ENCODE measurements at places on chromosomes 6 and 20.
A peak's percentile ranks its signal among the peaks of the same experiment; 100 is the strongest.

DNA sequence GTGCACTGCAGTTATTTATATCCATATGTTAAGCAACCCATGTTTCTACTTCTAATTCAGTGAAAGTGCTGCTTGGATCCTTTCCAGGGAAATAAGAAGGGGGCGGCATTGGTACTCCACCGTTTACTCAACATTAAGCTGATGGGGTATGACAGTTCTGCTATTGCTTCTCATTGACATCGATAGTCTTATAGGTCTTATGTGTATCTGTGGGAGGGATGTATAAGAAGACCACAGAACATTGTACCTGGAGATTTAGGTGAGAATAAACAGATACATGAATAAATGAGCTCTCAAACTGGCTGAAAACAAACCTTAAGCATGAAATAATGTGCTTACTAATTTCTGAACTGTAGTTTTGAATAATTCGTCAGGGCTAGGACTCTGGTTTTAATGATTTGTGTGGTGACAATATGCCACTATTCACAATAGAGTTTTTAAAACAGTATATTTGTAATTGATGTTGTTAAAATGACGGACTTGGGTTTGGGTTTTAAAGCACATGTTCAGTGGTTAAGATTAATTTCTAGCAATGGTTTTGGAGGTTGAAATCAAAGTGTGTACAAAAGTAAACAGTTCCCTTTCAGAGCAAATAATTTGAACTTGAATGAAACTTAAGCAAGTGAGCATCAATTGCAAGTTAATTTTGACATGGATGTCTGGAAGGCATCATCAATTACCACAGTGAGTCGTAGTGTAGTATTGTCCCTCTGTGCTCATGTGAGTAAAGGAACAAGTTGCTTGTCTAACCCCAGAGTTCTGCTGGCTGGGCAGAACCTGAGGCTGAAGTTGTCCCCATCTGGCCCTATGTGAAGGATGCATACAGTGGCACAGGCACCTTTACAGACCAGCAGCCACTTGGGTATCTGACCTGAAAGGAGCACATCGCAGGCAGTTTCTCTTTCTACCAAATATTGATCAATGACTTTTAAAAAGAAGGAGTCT, 84.7 kb upstream of the SUPT3H start:
- no peaks in the 10 kb centered on the region for H3K4me1 ChIP-seq
- DNase-seq = no peak
- no peak overlapping the region for H3K4me3 ChIP-seq
- H3K27me3 ChIP-seq = no peaks in the 10 kb centered on the region

- peak overlapping the region; percentile 67 for H3K27ac ChIP-seq
- no peaks in the 10 kb centered on the region for H3K27me3 ChIP-seq
- DNase-seq = no peak
Measured at GRCh38 chr6:73263570-73263909, 544 bp upstream of the KHDC1 start.

DNA sequence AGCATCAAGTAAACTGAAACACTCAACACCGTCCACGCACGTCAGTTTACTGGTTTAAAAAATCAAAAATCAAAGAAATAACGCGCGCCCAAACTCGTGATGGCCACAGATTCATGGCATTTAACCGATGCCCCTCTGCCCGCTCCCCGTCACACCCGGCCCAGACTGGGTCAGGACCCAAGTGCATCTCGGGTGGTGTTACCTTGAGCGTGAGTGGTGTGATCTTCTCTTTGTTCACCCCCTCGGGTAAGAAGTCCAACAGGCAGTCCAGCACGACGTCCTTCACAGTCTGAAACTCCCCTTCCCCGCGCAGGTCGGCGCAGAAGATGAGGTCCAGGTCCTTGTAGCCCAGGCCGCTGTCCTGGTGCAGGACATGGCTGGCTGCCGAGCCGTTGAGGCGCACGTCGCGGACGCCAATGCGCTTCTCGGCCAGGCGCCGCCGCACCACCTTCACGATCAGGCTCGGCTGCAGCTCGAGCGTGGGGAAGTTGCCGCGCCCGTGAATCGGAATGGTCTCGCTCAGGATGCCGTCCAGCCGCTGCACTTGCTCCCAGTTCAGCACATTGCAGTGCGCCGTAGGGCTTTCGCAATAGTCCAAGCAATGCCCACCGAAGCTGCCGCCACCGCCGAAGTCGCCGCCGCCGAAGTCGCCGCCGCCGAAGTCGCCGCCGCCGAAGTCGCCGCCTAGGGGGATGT, 945 bp downstream of the TENT5A start:
- H3K27me3 ChIP-seq = no peaks in the 10 kb centered on the region
- peak; percentile 59 for DNase-seq
- no peaks in the 10 kb centered on the region for H3K4me1 ChIP-seq
- H3K4me3 ChIP-seq = peak overlapping the region; percentile 78
- peak overlapping the region; percentile 96 for H3K27ac ChIP-seq

DNA sequence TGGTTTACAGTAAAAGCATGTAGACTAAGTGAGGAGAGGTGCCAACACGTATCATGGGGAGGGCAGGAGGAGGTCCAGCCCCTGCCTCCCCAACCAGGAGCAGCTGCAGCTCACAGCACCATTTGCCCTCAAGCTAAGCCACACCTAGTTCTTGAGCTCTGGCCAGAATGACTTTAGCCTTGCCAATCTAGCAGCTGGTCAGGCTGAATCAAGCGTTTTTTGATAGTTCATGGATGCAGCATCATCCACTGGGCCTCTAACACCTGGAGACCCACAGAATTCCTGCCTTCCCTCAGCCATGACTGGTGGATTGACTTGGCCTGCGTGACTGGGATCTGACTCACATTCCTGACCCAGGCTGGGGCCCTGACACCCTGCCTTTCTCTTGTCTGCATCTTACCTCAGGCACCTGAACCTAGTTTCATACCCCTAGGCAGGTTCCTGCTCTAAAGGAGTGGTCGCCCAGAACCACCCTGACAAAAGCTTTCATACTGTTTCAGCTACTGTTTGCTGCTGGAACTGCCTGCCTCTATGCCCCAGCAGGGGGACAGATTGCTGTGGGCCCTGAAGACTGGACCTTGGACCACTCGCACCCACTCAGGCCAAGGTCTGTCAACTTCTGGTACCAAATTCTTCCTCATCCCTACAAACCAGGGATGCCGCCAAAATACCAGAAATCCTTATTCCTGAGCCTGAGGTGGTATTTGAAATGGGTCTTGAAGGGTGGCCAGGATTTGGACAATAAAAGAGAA, 122.3 kb downstream of the QRSL1 start:
- no peak overlapping the region for H3K4me3 ChIP-seq
- H3K36me3 ChIP-seq = no peaks in the 10 kb centered on the region
- H3K27ac ChIP-seq = no peak overlapping the region
- peak; percentile 16 for DNase-seq

- no peak overlapping the region for H3K4me3 ChIP-seq
- H3K27ac ChIP-seq = no peak overlapping the region
- no peaks in the 10 kb centered on the region for H3K36me3 ChIP-seq
- no peak for DNase-seq
- peaks cover 3% of the 10 kb centered on the region for H3K4me1 ChIP-seq
- H3K27me3 ChIP-seq = no peaks in the 10 kb centered on the region
Measured at GRCh38 chr6:169088762-169089161, 164.9 kb downstream of the THBS2 start.

GRCh38 chr6:583116-583515, 73.8 kb downstream of the HUS1B start:
- H3K4me1 ChIP-seq = no peaks in the 10 kb centered on the region
- H3K27ac ChIP-seq = no peak overlapping the region
- DNase-seq = no peak
- no peak overlapping the region for H3K4me3 ChIP-seq
- no peaks in the 10 kb centered on the region for H3K27me3 ChIP-seq
- H3K36me3 ChIP-seq = no peaks in the 10 kb centered on the region

DNA sequence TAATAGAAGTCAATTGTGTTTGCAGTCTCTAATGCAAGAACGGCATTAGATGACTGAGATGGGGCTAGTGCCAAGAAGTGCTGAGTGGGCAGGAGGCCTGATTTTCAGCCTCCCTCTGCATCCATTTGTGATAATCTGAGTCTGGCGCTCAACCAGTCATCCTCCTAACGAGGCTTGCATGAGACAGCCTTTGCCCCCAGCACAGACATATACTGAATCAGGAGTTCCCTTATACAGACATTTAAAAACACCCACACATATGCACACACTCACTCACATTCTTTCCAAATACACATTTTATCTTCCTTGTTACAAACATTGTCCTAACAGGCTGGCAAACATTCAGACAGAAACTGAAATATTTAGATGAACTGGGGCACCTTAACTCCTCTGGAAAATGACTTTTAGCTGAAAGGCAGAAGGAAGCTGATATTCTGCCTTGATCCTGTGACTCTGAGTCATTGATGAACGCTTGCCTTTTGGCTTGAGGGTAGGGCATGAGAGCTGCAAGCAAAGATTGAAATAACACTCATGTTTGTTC, 562.3 kb downstream of the DHX35 start:
- no peaks in the 10 kb centered on the region for H3K4me1 ChIP-seq
- DNase-seq = no peak
- no peak overlapping the region for H3K4me3 ChIP-seq
- no peaks in the 10 kb centered on the region for H3K27me3 ChIP-seq
